ENCODE measurements at places on chromosomes 11 and 22.
A peak's percentile ranks its signal among the peaks of the same experiment; 100 is the strongest.

- no peak for DNase-seq
These were observed 34.4 kb downstream of the MPPED1 start for GRCh38 chr22:43446037-43446803.

GRCh38 chr11:10930972-10931760 is 73.3 kb upstream of the ZBED5 start:
- peak; percentile 77 for DNase-seq

DNA sequence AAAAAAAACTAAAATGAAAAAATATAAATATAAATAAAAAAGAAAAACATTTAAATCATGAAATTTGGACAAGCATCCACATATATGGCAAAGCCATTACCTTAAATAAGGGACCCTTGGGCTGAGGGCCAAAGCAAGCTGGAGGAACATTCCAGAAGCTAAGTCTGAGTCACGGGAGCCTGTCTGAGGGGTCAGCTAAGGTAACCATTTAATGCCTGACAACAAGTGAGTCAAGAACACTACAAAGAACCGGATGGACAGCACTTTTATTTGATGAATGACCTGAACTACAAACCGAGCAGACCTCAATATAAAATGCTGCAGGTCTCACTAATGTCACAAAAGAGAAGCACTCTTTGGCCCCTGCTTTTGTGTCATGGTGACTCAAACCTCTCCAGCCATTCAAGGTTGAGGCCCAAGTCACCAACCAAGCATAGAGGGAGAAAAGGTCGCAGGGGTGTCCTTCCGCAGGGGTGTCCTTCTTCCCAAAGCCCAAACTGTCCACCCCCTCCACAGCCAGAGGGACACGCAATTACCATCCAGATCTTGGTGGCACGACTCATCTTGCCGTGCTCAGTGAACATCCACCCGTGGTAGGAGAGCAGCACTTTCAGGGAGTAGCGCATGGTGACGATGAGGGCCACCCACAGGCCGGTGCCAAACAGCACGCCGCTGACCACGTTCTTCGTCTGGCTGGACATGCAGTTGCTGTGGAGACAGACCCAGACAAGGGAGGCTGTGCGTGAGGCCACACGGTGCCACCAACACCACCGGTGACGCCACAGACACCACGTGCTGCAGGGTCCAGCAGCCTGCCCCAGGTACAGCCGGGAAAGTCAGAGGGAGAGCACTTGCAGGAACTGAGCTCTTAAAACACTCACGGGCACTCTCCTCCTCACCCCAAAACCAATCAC is 34.5 kb downstream of the CPT1A start:
- no peak for DNase-seq

GRCh38 chr11:94271885-94272372 is 32.5 kb upstream of the IZUMO1R start:
- DNase-seq: no peak

DNA sequence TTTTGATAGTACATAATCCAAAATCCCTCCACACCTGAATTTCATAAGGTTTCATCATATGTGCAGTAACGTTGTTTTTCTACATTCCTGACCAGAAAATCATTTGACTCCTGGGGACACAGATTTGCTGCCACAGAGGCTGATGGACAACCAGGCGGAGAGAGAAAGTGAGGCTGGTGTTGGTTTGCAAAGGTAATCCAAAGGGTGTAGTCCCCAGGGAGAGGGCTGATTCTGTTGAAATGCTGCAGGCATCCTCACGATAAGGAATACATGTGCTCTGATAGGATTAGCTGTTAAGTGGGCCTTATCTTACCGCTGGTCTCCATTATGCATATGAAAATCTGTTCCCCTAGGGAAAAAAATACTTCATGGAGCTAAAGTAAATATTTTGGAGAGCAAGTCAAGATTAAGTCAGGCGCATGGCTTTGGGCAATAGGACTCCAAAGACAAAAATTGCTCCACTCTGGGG is 8.1 kb downstream of the APOL6 start:
- DNase-seq: no peak

GRCh38 chr11:9461760-9462134 is 935 bp downstream of the ZNF143 start:
- DNase-seq: no peak

DNA sequence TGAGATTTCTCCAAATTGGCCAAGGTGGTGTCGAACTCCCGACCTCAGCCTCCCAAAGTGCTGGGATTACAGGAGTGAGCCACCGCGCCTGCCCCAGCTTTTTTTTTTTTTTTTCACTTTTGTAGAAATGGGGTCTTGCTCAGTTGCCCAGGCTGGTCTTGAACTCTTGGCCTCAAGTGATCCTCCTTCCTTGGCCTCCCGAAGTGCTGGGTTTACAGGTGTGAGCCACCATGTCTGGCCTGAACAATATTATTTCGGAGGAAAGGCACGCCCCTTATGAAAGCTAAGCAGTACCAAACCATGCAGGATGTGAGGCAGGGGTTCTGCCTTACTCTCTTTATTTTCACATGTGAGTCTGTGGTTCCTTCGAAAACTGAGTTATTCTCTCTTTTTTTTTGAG is 16.1 kb downstream of the MTCH2 start:
- DNase-seq: no peak

DNA sequence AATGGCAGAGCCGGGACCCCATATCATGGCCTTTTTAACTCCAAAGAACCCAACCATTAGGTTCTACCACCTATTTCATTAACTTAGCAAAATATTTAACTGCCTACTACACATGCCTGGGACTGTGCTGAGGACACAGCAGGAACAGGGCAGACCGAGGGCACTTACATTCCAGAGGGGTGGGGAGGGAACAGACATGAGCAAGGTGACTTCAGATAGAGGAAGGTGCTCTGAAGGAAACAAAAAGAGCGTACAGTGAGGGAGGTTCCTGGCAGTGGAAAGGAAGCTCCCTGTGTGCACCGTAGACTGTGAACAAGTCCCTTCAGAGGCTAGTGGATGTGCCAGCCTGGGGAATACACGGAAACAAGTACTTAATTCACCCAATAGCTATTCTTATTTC is 82.8 kb downstream of the NAT10 start:
- DNase-seq: no peak

DNA sequence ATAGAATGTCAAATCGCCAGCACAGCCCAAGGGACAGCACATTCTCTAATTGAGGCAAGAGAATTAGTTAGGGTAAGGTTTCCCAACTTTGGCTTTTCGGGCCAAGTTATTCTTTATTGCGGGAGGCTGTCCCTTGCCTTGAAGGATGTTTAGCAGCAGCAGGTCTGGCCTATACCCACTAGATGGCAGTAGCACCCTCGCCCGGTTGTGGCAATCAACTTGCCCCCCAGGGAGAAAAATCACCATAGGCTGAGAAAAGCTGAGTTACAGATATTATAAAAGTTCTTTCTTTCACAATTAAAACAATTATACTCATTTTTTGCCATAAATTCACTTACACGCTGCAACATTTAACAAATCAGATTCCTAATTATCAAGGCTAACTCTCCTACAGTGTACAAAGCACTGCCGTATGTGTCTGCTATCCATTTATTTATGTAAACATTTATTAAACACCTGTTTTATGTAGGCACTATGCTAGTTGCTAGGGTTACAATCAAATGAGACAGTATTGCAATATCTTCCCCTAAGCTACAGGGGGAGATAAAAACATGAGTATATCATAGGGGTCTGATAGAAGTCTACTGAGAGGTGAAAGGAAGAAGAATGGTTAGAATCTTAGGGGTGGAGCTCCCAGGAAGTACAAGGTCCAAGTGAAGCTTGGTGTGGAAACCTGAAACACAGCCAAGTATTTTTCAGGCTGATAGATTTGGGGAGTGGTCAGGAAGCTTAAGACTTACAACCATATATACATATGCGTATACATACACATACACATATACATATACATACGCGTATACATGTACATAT is 452.3 kb downstream of the RAB38 start:
- DNase-seq: no peak

DNA sequence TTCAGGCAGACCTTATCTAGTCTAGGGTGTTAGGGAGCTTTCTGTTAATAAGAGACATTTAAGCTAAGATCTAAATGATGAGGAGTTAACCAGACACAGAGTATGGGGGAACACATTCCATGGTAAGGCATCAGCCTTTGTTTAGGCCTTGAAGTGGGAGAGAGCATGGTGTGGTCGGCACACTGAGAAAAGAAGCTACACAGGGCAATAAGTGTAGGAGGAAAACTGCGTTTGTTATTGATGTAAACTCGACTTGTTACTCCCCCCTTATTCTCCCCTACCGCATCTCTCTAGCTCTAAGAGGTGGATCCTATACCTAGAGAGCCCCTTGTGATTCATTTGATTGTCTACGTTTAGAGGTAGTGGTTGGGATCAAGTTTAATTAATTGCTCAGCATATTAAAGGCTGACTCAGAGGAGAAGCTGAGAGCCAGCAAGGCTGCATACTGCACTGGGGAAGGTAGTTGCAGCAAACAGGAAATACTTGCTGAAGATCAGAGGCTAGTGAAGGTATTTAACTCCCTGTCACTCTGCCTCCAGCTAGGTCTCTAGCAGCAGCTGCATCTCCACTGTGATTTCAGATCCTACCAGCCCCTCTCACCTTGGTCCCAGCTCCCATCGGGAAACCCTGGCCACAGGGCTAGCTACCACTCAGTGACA is 86.8 kb upstream of the TEAD1 start:
- DNase-seq: no peak

GRCh38 chr11:95924414-95924760 is 480 bp upstream of the MTMR2 start:
- no peak for DNase-seq

DNA sequence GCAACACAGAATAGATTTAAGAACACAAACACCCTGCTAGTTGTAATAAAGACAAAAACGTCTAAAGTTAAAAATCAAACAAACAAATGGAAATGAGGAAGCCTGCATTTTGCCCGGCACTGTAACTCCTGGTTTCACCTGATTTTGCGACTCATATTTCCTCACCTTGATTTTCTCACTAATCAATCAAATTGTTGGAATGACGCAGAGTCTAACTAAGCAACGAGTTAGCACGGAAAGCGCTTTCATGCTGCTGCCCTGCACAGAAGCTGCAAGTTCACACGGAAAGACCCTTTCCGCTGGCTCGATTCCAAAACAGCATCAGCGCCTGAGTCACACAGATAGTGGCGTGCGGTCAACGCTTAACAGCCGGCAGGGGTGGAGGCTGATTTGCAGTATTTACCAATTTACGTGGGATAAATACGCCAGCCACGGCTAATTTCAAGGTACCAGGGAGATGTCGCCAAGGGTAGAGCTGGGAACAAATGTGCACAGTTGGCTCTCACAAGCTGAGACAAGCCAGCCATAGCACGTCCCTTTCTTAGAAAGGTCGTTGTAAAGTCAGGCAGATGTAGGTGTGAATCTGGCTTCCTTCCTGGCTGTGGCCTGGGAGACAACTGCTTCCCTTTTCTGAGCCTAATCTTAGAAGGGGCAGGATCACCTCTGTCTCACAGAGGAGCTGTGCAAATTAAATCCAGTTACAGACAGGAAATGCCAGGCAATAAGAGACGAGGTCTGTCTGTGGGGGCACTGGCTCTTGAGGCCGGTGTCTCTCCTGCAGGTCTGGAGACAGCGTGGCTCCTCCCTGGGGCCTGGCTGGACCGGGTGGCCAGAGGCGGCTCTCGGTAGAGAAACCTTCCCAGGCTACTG is 76.9 kb upstream of the TTLL12 start:
- peak; percentile 53 for DNase-seq

- no peak for DNase-seq
These were observed 259.6 kb downstream of the TBC1D22A start for GRCh38 chr22:47022075-47022473.

DNA sequence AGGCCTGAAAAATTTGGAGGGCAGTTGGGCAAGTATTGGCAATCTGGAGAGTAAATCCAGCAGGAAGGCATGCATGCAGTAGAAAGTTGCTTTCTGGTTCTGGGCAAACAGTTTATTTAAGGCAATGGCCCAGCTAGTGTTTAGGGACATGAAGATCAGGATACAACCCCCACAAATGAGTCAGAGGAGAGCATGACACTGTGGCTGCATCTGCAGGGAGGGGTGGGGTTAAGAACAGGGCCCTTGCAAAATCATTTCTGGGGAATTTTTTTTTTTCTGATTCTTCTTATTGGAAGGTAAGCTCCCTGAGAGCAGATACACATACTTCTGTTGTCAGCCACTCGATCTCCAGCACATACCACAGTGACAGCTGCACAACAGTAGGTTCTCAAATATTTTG is 61.1 kb downstream of the FDX1 start:
- no peak for DNase-seq

DNA sequence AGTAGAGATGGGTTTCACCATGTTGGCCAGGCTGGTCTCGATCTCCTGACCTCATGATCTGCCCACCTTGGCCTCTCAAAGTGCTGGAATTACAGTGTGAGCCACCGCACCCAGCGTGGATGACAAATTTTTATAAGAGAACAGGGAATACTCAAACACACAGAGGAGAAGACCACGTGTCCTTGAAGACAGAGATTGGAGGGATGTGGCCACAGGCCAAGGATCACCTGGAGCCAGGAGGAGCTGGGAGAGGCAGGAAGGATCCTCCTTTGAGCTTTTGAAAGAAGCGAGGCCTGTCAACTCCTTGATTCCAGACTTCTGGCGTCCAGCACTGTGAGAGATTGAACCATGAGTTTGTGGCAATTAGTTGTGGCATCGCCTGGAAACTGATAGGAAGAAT is 1049.5 kb downstream of the TBC1D22A start:
- no peak for DNase-seq

GRCh38 chr11:36238881-36239280 is 50.3 kb downstream of the COMMD9 start:
- no peak for DNase-seq

GRCh38 chr11:17578296-17578695 is 31.2 kb downstream of the OTOG start:
- DNase-seq: no peak

All from mesothelial cell of epicardium (in vitro differentiated cells).